ENCODE measurements at places on chromosomes 6 and 20. TPM values are rescaled to one million over a fixed set of nuclear protein-coding genes. Genes with fewer than 3 reads are reported as not detected.

The PTPRA gene
- total RNA-seq: 36.5 TPM

The ESR1 gene
- 0.80 TPM for total RNA-seq

The CYP21A2 gene
- 0.60 TPM for total RNA-seq

The TSPO2 gene
- not detected for total RNA-seq

The TUBB2B gene
- 3.0 TPM for total RNA-seq

The SOBP gene
- total RNA-seq: 0.32 TPM

The ADAM33 gene
- total RNA-seq: 2.5 TPM

The ABHD16B gene
- not detected for total RNA-seq

The CGAS gene
- 8.6 TPM for total RNA-seq

DNA sequence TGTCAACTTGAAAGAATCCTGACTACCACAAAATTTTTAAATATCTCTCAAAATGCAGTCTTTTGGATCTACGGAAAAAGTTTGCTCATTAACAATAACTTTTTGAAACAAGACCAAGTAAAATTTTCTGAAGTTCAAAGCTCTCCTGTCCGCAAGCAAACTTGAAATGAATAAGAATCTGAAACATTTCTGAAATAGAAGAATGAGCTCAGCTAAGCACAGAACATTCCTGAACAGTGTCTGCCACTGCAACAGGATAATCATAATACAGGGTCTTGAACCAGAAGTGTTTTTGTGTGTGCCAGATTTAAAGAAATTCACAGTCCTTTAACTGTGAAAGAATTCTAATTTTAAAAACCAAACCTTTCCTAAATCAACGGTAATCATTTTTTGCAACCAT lies 49.1 kb upstream of the TASP1 start:
- no peak for ATAC-seq

DNA sequence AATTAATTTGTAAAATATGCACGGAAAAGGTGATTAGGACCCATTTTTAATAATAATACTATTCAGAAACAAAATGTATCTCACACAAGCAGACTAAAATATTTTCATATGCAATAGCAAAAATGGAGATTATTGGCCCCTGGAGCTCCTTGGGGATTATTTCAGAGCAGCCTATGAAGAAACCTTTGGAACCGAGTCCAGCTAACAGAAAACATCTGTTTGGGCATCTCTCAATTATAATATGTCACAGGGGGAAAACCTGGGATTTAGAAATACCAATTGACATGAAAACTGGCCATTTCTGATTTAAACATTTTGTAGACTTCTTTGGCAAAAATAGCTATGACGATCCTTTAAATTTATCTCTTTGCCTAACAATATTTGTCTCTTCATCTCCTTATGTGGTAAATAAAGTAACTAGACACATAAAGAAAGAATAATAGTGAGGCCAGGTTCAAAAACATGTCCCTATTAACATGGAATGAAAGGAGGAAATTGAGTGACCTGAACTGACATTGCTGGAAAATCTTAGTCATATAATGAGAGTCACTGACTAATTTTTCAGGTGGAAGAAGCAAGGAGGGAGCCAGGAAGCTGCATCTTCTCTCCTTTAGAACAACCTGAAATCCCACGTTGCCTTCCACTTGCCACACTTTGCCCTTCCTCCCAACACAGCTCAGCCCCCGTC lies 199.0 kb downstream of the SOD2 start:
- no peak for ATAC-seq

DNA sequence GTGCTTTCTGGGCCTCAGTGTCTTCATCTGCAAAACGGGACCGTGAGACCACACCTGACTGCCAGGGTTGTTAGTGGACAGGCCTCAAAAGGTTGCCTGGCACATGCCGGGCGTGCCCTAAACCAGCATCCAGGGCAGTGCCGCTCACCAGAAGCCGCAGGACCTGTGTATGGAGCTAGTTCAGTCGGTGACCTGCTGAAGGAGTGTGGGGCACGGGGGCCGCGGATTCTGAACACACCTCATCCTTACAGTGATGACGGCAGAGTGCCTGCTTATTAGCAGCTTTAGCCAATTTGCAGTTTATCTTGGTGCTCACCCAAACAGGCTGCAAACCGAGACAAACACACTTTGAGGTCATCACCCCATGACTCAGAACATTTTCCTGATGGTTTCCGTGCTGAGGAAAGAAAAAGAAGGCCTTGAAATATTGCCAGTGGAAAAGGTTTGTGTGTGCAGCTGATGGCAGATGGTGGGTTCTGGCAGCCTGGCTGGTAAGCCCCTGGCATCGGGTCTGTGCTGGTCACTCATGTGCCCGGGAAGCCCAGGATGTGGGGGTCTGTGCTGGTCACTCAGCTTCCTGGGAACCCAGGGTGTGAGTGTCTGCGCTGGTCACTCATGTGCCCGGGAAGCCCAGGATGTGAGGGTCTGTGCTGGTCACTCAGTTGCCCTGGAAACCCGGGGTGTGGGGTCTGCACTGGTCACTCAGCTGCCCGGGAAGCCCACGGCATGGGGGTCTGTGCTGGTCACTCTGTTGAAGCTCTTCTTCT lies 153.8 kb downstream of the ERMARD start:
- peak; percentile 67 for ATAC-seq

- no peak for ATAC-seq
These were observed 8.5 kb downstream of the GCM2 start for GRCh38 chr6:10873374-10873773.

- no peak for ATAC-seq
These were observed 542.0 kb upstream of the MARCKS start for GRCh38 chr6:113315165-113315564.

DNA sequence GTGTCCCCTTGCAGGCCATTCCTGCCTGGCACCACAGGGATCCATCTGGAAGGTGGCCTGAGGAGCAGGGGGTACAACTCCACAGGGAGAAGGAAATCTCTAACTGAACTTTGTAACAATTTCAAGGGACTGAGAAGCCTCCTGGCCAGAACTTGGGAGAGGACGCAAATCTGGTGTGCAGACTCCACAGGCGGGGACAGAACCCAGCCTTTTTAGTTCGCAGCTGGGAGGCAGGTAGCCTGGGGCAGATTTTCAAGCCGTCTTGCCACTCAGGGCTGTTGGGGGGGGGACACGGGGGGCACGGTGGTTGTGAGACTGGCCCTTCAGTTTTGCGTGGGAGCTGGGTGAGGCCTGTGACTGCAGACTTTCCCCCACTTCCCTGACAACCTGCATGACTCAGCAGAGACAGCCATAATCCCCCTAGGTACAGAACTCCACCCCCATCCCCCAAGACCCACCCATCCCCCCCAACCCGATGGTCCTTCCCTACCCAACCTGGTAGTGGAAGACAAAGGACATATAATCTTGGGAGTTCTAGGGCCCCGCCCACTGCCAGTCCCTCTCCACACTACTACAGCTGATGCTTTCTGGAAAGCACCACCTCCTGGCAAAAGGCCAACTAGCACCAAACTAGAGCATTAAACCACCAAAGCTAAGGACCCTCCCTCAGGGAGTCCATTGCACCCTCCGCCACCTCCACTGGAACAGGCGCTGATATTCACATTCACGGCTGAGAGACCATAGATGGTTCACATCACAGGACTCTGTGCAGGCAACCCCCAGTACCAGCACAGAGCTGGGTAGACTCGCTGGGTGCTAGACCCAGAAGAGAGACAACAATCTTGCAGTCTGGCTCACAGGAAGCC lies 3.0 kb upstream of the HUS1B start:
- ATAC-seq: no peak

- ATAC-seq: no peak
These were observed 19.7 kb downstream of the UBE2V1 start for GRCh38 chr20:50093240-50093639.

DNA sequence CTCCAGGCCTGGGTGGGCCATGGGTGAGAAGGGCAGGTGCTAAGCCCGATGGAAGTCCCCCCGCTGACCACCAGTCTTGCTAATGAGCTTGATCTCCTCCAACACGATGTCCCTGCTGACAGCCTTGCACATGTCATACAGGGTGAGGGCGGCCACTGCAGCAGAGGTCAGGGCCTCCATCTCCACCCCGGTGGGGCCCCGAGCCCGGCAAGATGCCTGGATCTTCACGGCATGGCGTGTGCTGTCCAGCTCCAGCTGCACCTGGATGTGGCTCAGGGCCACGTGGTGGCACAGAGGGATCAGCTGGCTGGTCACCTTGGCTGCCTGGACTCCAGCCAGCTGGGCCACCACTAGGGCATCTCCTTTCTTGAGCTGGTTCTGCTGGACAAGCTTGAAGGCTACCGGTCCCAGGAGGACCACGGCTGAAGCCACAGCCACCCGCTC lies 27.9 kb downstream of the MOCS1 start:
- no peak for ATAC-seq

- no peak for ATAC-seq
These were observed 918.0 kb downstream of the TFAP2A start for GRCh38 chr6:9496837-9497236.

GRCh38 chr6:113690281-113691259 lies 166.6 kb upstream of the MARCKS start:
- ATAC-seq: peak; percentile 84

DNA sequence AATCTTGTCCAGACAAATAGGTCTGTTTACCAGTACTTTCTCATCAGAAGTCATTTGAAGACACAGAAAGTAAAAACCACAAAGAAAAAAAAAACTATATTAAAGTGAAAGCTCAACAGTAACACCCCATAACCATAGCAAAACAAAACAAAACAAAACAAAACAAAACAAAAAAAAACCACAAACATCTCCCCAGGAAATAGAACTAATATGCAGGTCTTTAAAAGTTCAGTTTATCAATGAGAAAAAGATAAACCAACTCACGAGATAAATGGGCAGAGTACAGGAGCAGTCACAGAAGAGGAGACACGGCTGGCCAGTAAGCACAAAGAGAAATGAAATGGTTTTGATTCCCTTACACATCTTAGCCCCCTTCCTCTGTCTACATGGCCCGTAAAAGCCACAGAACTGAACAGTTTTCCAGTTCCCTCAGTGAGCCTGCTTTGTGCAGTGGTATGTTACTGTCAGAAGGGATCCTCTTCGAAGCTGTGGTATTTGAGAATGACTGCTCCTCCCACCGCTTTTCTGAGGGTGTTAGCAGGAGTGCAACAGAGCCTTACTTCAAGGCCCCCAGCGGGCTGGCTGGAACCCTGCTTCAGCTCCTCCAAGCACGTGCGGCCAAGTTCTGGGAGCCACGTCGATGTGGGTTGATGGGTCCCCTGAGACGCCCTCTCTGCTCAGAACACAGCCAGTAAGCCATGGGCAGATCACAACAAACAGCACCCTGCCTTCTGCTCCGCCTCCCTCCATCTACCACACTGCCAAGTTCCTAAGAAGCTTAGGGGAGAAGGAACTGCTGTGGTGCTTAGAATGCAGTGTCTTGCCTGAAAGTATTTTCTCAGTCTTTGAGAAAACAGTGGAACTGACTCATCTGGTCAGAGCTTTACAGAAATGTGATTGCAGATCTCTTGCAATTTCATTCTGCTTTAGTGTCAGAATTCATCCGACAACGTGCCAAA lies 14.0 kb downstream of the UST start:
- ATAC-seq: peak; percentile 80

DNA sequence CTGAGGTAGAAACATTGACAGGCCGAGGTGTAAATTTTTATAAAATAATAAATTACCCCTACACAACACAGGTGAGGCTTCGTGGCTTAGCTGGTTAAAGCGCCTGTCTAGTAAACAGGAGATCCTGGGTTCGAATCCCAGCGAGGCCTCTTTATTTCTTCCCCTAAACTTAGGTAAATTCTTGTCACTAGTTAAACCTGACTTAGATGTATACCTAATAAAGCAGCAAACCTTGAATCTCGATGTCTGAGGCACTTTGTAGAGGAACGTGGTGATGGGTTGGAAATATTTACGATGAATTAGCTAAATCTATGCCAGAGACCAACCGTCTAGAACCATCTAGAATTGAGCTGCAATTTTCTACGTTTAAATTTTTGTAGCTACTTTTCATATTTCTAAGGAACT lies 185.6 kb downstream of the OR2B2 start:
- ATAC-seq: no peak

- no peak for ATAC-seq
These were observed 2.1 kb downstream of the FOXP4 start for GRCh38 chr6:41548098-41548840.

GRCh38 chr20:53711333-53712211 lies 117.9 kb upstream of the ZNF217 start:
- ATAC-seq: peak; percentile 83

- ATAC-seq: peak; percentile 99
These were observed 1.2 kb downstream of the GSTA5 start for GRCh38 chr6:52839124-52840055.

DNA sequence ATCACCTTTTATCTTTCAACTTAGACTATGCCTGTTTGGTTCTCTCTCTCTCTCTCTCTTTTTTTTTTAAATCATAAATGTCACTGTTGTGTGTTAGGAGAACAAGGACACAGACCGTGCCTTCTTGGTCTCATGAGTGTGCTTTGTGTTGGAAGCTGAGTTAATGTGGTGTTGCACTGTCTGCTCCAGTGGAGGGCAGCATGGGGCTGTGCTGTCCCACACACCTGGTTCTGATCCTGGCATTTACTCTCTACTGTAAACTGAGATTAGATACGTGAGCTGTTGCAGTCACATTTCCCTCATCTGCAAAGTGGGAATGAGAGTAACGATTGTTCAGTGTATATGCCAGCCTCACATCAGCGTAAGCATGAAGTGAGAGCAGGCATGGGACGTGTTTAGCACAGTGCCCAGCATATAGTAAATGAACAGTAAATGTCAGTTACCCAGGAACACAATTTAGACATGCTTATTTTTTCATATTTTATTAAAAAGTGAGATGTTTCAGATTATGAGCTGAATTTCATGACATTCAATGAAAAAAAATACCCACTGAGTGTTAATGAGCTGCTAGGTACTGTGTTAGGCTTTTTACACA lies 161.1 kb downstream of the FARS2 start:
- ATAC-seq: peak; percentile 86

DNA sequence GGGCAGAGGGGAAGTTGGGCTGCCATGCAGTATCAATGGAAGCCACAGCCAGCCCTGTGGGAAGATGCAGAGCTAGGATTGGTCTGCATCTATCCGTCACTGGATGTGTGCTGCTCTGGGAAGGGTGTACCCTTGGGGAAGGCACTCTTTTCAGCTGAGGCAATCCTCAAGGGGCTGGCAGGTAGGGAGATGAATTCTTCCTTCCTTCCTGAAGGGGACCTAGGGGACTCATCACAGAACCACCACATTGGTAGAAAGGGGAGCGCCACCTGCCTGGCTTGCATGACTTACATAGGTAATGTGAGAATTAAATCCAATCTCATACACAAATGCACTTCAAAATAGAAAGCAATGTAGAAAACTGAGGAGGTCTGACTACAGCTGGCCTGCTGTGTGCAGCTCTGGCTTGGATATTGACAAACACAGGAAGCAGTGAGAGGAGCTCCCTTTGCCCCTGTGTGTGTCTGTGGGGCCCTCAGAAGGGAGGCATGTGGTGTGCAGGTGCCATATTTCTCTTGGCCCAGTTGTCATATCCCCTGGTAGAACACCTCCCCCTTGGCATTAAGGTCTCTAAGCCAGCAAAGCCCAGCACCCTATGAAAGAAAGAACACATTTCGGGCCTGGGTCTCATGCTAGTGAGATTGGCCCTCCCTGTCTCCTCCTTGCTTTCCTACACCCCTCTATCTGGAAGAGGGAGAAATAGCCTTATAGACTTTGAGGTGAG lies 260.3 kb upstream of the MOCS1 start:
- ATAC-seq: no peak

DNA sequence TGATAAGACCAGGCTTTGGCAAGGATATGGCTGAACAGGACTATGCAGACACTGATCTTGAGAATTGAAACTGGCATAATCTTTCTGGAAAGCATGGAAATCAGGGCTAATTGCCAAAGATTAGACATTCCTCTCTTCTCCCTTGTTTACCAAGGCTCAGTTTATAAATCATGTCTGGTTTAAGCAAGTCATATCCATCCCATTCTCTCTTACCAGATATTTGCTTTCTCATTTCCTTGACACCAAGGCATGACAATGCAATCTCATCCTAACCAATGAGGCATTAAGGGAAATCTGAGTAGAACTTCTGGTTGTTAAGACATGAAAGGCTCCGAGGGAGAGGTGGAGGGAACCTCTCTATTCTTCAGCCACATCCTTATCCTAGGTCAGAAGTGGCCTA lies 110.3 kb upstream of the CEP85L start:
- no peak for ATAC-seq

Data from esophagus mucosa (tissue), 1 donor.